PC-3 (cell line): ENCODE measurements at places on chromosomes 4 and X.

- DNase-seq = peak; percentile 28
These were observed 18.6 kb downstream of the TRIM2 start for GRCh38 chr4:153222707-153223426.

- DNase-seq = no peak
These were observed 9.8 kb upstream of the P2RY8 start for GRCh38 chrX:1546691-1547251.

DNA sequence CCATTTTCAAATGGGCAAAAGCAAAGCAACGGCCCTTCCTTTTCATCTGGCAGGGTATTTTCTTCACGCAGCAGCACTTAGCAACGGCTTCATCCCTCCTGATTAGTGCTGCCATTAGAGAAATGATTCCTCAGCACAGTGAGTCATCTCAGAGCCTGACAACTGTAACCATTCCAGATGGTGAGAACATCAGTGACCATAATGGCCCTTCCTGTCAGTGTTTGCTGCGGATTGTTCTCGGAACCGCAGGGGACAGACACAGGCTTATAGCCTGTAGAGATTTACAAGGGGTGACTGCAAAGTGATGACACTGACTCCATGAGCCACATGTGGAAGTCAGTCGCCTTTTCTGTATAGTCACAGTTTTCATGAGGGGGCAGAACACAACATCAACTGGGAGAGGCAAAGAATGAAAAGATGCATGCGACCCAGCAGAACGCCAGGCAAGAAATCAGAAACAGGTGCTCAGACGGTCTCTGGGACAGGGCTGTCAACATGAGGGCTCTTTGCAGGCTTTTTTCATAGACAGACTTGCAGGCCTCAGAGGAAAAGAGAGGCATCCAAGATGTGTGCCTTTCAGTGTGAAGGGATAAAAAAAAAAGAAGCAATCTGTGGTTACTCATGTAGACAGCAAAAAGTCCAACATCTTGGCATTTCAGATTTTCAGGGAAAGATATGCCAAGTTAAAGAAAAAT lies 69.9 kb upstream of the FBXW7 start:
- DNase-seq = no peak

DNA sequence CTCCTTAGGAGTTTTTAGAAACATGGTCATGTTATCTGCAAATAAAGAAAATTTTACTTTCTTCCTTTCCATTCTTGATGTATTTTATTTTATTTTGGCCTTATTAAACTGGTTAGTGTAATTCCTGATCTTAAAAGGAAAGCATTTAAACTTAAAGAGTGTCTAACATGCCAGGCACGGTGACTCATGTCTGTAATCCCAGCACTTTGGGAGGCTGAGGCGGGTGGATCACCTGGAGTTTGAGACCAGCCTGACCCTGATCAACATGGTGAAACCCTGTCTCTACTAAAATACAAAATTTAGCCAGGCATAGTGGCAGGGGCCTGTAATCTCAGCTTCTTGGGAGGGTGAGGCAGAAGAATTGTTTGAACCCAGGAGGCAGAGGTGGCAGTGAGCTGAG lies 281.3 kb downstream of the PTTG2 start:
- DNase-seq = no peak

DNA sequence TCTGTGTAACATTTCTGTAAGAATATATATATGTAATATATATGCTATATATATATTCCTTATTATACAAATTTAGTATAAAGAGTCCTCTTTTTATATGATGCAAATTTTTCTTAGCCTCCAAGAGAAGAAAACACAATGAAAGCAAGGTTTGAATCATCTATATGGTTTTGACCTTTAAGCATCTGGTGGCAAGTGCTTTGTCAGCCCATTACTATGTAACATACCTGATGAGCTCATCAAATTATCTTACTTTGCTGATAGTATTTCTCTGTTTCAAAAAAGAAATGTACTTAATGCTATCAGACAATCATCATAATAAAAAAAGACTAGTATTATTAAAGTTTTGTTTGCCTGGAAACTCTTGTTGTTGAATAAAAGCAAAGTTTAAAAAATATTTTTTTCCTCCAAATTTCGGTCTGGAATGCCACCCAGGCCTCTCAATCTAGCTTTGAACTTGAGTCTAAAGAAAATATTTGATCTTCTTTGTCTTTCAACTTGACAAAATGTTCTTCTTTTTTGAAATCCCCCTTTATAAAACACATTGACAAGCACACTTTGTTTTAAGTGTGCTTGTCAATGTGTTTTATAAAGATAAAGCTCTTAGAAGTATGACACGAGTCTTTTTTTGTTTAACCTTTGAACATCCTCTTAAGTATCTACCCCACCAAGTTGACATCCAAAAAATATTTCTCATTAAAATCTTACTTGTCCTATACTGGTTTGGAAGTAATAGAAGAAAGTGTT lies 26.2 kb downstream of the ZNF330 start:
- DNase-seq = peak; percentile 14

DNA sequence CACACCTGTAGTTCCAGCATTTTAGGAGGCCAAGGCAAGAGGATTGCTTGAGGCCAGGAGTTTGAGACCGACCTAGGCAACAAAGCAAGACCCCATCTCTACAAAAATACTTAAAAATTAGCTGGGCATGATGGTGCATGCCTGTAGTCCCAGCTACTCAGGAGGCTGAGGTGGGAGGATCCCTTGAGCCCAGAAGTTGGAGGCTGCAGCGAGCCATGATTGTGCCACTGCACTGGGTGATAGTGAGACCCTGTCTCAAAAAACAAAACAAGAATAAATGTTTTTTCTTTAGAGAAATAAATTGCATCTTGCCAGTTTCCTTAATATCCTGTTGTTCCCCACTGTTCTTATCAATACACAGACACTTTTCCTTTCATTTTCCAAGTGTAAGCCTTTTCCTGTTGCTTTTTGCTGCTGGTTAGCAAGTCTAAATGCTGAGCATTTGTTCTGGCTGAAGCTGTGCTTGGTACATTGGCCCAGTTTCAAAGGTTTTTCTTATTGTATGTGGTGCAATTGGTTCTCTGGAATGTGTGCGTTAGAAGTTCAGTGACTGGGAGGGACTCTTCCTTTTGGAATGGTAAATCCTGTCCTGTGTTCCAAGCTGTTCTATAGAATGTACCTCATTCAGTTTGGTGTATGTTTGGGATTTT lies 98.2 kb downstream of the AFF1 start:
- DNase-seq = peak; percentile 10

DNA sequence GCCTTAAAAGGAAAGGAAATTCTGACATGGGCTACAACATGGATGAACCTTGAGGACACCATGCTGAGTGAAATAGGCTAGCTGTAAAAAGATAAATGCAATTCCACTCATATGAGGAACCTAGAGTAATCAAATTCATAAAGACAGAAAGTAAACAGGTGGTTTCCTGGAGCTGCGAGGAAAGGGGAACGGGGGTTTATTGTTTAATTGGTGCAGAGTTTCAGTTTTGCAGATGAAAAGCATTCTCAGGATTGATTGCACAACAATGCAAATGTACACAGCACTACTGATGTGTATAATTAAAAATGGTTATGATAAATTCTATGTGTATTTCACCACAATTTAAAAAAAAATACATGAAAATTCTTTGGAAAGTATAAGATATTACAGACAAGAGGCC lies 24.0 kb downstream of the PLRG1 start:
- no peak for DNase-seq
